ENCODE measurements at places on chromosomes 1 and 21.
A peak's percentile ranks its signal among the peaks of the same experiment; 100 is the strongest.

DNA sequence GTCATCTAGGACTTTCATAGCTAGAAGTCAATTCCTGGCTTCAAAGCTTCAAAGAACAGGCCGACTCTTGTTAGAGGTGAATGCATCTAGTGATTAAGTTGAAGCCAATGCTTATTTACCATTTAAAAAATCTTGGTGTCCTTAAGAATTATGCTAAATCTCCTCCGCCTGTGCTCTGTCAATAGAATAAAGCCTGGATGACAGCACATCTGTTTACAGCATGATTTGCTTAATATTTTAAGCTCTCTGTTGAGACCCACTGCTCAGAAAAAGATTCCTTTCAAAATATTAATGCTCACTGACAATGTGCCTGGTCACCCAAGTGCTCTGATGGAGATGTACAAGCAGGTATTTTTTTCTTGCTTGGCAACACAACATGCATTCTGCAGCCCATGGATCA, 649.1 kb upstream of the USP24 start:
- no peak overlapping the region for H3K27ac ChIP-seq
- DNase-seq, result no peak
- H3K27me3 ChIP-seq, result no peaks in the 10 kb centered on the region
- H3K4me1 ChIP-seq, result no peaks in the 10 kb centered on the region
- no peaks in the 10 kb centered on the region for H3K36me3 ChIP-seq

- no peaks in the 10 kb centered on the region for H3K27me3 ChIP-seq
- H3K4me1 ChIP-seq, result peaks cover 3% of the 10 kb centered on the region
- peaks cover 7% of the 10 kb centered on the region for H3K36me3 ChIP-seq
- H3K4me3 ChIP-seq, result no peak overlapping the region
- H3K27ac ChIP-seq, result peak overlapping the region; percentile 22
Measured at GRCh38 chr1:23980728-23981070, 572 bp upstream of the SRSF10 start.

DNA sequence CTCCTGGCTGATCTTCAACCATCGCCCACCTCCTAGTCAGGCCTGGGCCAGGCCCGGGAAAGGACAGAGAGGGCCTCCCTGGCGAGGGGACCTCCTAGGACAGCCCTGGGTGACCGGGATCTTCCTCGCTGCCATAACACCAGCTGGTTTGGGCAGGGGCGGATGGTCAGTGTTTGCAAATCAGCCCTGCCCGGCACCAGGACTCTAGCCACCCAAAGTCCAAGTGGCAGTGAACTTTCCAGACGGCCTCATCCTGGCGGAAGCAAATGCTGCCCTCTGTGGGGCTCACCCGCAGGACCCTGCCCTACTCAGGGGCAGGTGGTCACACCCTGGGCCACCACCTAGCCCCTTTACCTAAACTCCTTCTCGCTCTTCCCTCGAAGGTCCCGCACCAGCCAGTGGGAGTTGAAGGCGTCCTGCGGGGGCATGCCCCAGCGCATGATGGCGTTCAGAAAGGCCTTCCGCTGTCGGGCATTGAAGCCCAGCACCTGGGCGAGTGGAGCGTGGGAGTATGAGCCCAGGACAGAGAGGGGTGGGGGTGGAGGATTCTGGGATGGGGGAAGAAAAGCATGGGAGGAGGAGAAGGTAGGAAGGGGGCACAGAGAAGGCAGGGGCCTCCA, 55.3 kb downstream of the CHD5 start:
- DNase-seq, result no peak
- no peak overlapping the region for H3K27ac ChIP-seq
- no peaks in the 10 kb centered on the region for H3K27me3 ChIP-seq
- no peaks in the 10 kb centered on the region for H3K4me1 ChIP-seq
- H3K4me3 ChIP-seq, result no peak overlapping the region

- H3K36me3 ChIP-seq, result no peaks in the 10 kb centered on the region
- H3K27ac ChIP-seq, result no peak overlapping the region
- no peak overlapping the region for H3K4me3 ChIP-seq
- no peak for DNase-seq
Measured at GRCh38 chr1:24311741-24312140, 7.4 kb upstream of the GRHL3 start.

- no peak overlapping the region for H3K27ac ChIP-seq
- H3K27me3 ChIP-seq, result no peaks in the 10 kb centered on the region
- no peak for DNase-seq
- H3K36me3 ChIP-seq, result no peaks in the 10 kb centered on the region
Measured at GRCh38 chr1:66493731-66494130, 40.2 kb upstream of the SGIP1 start.

Data from trophoblast cell (in vitro differentiated cells and primary cell).